ENCODE measurements at places on chromosomes 6 and 20.

DNA sequence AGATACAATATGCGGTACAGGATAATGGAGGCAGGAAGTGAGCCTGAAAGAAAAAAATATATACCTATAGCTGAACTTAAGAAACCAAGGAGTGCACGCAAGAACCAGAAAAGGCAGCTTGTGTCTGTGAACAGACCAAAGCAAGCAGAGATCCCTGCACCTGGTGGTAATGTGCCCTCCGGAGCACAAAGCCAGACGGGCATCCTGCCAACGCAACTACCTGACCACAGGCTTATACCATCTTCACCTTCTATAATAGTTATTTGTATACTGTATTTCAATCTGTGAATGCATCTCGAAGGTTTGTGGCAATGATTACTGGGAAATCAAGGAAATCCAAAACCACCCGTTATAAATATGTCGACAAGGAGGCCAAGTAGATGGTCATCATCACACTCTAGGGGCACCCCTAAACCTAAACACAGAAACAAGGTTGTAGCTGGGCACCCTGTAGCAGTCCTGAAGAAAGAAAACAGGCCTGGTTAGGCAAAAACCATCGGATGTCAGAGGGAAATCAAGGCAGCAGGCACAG, 801 bp downstream of the FBXL4 start:
- DNase-seq, result no peak

- DNase-seq, result no peak
Measured at GRCh38 chr20:51939259-51939585, 136.9 kb upstream of the SALL4 start.

GRCh38 chr6:118843685-118844390, 50.1 kb upstream of the ASF1A start:
- DNase-seq, result no peak

DNA sequence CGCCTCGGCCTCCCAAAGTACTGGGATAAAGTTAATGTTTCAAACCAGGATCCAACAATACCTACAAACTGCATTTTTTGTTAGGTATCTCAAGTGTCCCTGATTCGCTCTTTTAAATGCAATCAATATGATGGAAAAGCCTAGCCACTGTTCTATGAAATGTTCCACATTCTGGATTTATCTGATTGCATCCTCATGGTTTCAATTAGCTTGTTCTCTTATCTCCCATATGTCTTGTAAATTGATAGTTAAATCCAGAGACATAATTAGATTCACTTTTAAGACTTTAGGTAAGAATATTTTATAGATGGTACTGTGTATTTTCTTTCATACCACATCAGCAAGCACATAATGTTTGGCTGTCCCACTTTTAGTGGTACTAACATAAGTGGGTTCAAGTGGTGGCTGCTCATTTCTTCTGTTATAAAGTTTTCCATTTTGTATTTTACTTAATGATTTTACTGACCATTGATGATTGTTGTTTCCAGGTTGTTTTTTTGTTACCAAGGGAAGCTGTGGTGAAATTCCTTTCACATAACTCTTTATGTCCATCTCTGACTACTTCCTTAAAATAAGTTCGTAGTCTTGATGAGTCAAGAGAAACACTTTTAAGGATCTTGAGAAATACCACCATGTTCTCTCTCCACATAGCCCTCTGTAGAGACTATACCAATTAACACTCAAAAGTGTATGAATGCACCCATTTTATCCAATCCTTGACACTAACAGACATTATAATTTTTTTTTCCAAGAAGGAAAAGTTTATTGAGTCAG, 40.5 kb downstream of the RNGTT start:
- no peak for DNase-seq

DNA sequence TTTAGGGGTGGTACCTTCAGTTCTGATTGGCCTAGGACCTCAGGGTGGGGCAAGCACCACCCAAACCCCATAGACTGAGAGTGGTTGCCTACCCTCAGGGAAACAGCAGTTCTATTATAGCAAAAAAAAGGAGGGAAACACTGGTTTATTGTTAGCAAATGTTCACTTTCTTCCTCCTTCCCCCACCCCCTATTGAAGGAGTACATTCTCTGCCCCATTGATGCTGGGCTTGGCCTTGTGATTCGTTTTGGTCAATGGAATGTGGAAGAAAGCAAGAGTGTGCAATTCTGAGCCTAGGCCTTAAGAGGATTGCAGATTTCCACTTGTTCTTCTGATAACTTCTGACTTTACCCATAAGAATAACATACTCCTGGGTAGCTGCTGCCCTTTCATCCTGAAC, 255.8 kb downstream of the NFATC2 start:
- DNase-seq, result no peak

DNA sequence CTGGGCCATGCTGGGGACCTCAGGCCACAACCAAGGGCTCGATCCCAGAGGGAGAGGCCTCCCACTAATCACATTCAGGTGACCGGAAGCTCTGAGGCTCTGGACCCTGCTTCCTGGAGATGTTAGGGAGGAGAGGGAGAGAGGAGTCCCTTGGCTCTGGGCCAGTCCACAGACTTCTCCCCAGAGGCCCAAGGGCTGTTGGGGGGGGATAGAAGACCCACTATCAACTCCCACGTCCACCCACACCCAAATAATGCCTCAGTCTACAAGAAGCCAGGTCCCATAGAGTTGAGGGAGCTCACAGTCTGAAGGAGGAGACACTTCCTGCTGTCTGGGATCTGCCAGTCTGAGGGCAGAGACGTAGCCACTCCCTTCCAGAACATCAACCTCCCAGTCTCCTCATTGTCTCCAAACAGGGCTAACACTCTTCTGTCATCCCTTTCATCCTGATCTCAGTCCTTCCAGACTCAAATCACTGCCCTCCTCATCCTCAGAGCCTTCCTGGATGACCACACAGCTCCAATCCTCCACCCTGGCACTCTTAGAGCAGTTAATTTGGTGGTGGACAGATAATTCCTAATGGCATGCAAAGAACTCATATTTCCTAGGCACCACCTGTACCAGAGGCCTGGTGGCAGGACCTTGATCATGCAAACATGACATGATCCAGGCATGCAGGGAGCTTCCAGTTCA, 69.9 kb downstream of the MRPL14 start:
- no peak for DNase-seq

DNA sequence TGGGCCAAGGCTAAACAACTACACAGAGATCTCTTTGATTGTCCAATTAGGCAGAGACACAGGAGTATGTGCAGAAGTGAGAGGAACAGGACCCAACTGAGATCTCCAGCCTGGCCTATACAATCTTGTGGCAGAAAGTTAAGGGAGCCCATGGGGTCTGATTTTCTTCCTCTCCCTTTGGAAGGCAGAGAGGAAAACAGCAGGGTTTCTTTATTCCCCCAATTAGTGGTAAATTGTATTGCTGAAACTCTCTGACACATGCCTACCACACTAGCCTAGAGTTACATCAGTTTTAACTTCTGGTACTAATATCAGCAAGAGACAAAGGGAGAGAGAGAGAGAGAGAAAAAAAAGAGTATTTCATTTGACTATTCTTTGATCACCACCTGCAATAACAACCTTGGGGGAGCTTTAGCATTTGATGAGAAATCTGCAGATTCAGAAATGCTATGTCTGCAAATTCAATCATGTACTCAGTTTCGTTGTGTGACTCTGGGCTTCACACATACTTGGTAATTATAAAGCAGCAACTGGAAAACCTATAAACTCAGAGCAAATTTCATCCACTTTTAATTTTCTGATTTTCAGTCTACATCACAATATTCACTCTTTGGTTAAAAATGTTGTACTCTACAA, 260.3 kb upstream of the SPTLC3 start:
- no peak for DNase-seq

DNA sequence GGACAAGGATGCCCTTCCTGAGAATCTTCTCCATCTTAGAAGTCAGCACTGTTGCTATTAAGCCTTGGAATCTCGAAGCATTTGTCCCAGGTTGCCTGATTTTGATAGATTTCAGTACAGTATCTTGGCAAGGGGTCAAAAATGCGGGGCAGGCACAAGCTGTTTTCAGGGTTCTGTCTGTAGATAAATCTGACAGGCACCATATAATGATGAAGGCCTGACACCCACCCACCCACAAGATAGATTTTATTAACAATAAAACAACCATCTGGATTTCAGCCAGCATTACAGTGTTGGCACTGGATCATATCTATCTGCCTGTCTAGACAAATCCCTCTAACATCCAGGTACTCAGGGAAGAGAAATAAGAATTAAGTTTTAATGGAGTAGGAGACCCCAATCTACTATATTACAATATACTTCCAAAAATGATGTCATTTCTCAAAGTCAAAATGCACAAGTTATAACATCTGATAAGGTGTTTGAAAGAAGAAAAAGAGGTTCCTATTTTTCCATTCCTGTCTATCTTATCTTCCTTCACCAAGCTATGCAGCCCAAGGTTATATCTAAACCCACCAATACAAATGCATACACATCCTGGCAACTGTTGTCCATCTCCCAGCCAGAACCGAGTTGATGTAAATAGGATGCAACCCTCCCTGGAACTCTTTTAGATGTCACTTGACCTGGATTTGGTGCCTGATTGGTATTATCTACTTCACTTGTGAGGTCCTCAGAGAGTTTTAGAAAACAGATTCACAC, 10.7 kb downstream of the NEDD9 start:
- no peak for DNase-seq

- DNase-seq, result no peak
Measured at GRCh38 chr20:62141397-62142251, 1.6 kb downstream of the PSMA7 start.

DNA sequence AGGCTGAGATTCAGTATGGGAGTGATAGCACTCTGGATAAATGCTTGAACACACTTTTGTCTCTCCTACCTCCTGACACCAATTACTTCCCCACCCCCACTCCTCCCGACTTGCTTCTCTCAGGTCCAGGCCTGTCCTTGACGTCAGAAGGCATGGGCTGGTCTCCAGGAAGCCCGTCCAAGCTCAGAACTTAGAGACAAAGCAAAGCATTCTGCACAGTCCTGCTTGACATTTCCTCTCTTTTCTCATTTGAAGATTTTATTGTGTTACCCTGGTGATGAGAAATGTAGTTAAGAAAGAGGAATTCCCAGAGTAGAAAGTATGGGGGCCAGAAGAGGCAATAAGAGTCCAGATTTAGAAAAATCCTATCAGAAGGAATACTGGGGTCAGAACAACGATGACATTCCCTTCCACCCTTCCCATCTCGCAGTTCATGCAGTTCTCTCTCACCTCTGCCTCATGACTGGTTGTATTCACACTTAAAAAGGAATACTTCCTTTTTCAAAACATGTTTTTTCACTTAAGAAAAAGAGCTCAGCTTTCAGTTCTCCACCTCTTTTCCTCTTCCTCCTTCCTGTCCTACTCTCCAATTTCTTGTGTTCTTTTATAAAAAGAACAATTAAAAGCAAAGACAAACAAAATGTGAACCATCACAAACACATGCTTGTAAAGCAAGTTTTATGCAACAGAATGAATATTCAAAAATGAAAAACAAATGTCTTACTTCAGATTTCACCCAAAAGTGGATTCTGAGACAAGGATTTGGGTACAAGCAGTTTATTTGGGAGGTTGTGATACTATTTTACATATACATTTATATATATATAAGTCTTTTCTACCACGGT, 18.5 kb upstream of the FAM184A start:
- no peak for DNase-seq

DNA sequence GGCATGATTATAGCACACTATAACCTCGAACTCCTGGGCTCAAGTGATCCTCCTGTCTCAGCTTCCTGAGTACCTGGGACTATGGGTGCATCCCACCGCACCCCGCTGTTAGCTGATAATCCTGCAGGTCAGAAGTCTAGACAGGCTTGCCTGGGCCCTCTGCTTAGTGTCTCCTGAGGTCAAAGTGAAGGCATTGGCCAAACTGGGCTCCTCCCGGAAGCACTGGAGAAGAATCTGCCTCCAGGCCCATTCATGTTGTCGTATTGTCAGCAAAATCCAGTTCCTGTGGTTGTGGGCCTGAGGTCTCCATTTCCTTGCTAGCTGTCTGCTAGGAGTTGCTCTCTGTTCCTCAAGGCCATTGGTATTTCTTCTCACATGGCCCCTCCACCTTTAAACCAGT, 6.3 kb upstream of the MROH8 start:
- no peak for DNase-seq

DNA sequence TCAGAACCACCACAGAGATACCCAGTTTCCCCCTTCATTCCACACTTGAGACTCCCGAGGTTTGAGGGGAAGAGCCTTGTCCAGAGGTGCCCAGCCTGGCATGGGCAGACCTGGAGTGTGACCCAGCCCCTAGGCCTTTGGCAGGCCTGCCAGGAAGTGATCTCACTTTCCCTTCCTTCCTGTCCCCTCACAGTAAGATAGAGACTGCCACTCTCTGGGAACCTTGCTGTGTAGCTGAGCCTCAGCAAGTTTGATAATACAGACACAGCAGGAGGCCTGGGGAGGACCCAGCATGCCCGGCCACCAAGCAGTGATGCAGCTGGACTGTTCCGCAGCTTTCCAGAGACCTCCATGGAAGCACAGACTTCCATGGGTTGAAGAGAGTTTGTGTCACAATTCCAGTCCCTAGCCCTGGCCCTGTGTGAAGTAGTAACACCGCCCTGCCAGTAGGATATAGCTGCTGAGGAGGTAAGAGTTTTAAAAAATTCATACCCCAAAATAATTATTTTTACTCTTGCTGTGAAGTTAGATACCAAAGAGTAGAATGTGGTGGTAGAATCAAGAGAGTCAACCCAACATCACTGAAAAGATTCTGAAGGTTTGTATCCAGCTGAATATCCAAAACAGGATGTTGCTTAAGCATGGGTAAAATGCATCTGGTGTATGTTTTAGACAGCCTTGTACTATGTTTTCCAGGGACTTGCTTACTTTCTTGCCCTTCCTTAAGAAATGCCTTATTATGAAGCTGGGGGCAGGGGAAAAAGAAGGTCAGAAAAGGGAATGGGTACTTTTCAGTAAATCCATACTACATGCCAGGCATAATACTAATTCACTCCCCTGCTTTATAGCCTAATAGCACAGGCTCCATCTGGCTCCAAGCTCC, 16.3 kb downstream of the PKIG start:
- no peak for DNase-seq

DNA sequence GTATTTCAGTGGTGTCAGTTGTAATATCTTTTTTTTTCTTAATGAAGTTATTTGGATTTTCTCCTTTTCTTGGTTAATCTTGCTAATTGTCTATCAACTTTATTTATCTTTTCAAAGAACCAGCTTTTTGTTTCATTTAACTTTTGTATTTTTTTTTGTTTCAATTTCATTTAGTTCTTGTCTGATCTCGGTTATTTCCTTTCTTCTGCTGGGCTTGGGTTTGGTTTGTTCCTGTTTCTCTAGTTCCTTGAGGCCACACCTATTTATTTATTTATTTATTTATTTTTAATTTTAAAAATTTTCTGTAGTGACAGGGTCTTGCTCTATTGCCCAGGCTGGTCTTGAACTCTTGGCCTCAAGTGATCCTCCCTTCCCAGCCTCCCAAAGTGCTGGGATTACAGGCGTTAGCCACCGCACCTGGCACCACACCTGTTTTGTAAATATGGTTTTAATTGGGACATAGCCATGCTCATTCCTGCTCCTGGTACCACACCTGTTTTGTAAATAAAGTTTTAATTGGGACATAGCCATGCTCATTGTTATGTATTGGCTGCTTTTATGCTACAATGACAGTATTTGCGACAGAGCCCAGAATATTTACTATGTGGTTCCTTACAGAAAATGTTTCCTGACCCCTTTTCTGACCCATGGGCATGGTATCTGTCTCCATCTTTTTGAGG, 22.2 kb downstream of the KDM1B start:
- DNase-seq, result no peak

GRCh38 chr6:104711371-104711770, 148.3 kb downstream of the HACE1 start:
- DNase-seq, result no peak

- DNase-seq, result no peak
Measured at GRCh38 chr6:44842616-44843015, 455.1 kb downstream of the CDC5L start.

- DNase-seq, result no peak
Measured at GRCh38 chr6:166476061-166476591, 93.4 kb upstream of the MPC1 start.
